ENCODE measurements at places on chromosomes 16 and 17.

DNA sequence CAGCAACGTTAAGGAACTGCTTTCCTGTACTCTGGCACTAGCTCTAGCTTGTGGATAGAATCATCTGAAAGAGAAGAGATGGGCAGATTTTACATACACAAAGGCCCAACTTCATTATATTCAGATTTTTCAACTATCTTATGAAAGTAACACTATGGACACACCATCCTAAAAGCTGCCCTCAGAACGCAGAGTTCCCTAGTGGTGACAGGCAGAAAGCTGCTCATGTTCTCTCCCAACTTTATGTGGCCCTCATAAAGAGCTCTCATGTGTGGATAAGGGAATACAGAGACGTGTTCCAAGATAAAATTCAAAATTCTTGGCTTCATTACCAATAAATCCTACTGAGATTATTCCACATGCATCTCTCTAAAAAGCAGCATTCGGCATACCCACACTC is 1.5 kb downstream of the CFAP20 start:
- DNase-seq: no peak

- no peak for DNase-seq
These were observed 261.9 kb upstream of the FOXF1 start for GRCh38 chr16:86248310-86248905.

- DNase-seq: peak; percentile 14
These were observed 73.8 kb downstream of the XYLT1 start for GRCh38 chr16:17396762-17397498.

- DNase-seq: no peak
These were observed 320.9 kb upstream of the CDH5 start for GRCh38 chr16:66045626-66046025.

DNA sequence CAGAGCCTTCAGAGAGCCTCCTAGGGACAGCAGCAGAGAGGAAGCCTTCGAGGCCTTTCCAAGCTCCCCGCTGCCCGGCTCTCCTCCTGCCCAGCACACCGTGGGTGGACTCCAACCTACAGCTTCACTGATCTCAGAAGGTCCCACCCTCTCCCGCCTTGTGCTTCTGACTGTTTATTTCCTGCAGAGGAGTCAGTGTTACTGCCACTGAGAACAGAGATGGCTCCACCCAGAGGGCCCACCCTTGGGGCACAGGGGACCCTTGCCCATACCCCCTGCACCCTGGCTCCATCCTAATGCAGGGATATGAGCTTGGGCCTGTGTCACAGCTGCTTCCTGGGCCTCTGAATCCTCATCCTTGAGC is 52.8 kb upstream of the TOB1 start:
- DNase-seq: no peak

- no peak for DNase-seq
These were observed 296.0 kb downstream of the CEP112 start for GRCh38 chr17:65895969-65896368.

DNA sequence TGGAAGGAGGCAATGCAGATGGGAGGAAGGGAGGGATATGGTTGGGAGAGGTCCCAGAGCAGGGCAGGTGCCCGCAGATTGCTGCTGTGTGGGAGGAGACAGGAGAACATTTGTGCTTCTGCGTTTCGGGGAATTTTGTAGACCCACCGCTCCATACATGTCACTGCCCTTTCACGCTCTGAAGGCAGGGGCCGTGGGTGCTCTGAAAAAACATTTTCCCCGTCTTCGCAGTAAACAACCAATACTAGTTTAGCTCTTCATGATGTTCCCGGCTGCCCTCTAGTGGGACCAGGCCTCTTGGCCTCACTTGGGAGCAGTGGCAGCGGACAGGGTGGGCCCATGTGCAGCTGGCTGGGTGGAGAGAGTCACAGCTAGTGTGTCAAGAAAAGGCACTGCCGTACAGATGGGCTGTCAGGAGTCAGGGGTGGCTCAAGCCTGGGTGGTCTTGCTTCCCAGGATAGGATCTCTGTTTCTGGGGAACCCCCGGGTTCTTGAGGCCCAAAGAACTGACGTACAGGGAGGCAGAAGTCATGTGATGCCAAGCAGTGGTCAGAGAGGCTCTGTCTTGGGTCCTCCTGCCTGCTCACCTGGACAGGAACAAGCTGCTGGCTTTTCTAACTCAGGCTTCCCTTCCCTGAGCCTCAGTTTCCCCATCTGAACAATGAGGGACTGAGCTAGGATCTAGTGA is 46.5 kb upstream of the CPNE2 start:
- DNase-seq: no peak

DNA sequence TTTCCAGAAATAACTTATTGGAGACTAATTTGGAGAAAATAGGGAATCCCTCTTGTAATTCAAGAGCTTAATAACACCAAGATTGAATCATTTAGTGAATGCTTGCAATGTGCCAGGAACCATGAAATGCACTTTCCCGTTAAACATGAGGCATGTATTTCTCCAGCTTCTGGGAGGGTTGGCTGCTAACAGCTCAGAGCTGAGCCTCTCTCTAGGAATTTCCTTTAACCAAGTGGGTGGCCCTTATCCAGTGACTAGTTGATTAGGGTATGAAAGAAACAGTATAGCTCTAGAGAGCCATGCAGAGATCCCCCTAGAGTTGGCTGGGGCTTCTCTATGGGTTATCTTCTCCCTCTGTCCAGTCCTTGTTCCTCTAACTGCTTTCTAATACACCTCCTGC is 356.4 kb upstream of the GOT2 start:
- no peak for DNase-seq

DNA sequence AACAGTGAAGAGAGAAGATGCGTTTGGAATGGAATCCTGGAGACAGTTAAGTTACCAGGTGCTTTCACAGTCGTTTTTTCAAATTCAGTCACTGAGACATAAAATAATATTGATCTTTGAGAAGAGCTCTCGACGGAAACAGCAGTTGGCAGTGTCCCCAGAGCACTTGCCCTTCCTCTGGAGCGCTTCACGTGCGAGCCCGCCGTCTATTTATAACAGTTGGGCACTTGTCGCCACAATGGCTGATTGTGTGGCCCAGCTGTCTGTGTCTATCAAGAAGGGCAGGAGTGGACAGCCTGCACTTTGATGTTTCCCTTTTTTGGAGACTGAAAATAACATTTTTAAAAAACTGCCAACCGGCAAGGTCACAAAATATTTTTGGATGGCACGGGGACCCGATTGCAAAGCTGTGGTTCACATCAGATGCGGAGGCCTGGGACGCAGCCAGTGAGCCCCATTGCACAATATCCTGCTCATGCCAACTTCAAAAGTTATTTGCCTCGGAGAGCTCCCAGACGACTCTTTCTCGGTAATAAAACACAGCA is 62.9 kb downstream of the ADCY9 start:
- DNase-seq: no peak

- no peak for DNase-seq
These were observed at the start of gene MAPK7 for GRCh38 chr17:19378416-19379360. Gene MAPK7 (plus strand): TSS chr17:19378498. CDS start chr17:19378901, 403 bp downstream.

DNA sequence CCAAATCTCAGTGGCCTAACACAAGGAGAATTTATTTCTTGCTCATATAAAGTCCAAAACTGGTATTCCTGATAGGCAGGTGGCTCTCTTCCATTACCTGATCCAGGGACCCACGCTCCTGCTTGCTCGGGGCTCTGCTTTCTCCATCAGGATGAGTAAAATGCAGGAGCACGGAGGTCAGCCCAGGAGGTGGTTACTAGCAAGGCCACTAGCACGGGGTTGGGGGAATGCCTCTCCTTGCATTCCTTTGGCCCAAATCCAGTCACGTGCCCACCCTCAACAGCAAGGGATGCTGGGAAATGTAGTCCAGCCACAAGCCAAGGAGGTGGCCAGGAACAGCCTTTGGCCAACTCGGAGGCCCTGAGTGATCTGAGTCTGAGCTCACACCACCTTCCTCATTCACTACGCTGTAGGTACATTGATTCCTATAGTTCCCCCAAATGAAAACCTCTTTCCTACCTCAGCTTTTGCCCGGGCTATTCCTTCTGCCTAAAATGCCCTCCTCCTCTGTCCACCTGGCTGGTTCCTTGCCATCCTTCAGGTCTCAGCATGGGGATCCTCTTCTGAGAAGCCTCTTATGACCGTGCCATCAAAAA is 38.3 kb upstream of the HAPSTR1 start:
- DNase-seq: peak; percentile 33

DNA sequence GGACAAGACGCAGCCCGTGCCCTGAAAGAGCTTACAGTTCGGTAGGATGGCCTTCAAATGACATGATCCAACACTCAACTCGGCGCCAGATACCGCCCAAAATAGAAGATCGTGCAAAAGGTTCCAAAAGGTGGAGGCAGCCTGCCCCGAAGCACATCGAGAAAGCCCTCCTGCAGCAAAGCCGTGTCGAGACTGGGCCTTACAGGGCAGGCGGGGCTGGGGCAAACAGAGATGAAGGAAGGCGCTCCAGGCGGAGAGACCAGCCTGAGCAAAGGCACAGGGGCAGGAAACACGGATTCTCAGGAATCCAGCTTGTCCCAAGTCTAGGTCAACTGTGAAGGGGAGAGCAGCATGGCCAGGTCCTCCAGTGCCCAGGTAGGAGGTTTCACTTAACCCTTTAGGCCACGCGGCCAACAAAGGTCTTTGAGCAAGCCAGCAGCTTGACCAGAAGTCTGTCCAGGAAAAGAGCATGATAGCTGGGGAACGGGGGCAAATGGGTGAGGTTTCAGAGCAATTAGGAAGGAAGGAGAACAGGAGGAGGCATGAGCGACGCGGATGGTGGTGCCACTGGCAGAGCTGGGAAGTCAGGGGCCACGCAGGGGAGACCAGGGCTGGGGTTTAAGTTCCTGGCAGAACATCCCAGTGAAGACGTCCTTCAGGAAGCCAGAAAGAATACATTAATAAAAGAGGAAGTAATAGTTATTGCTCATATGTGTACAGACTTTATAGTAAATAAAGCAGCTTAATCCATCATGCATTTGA is 21.2 kb upstream of the EIF1 start:
- DNase-seq: no peak

DNA sequence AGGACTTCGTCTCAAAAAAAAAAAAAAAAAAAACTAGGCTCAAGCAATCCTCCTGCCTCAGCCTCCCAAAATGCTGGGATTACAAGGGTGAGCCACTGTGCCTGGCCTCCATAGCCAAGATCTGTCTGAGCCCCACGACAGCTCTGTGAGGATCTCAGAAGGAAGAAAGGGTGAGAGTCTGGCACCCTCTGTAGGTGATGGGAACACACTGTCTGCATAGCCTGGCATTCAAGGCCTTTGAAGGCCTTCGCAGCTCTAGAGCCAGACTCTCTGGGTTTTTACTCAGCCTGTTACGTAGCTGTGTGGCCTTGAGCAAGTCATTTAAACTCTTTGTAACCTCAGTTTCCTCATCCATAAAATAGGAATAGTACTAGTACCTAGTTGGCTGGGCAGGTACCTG is 6.3 kb upstream of the XPO6 start:
- peak; percentile 11 for DNase-seq

DNA sequence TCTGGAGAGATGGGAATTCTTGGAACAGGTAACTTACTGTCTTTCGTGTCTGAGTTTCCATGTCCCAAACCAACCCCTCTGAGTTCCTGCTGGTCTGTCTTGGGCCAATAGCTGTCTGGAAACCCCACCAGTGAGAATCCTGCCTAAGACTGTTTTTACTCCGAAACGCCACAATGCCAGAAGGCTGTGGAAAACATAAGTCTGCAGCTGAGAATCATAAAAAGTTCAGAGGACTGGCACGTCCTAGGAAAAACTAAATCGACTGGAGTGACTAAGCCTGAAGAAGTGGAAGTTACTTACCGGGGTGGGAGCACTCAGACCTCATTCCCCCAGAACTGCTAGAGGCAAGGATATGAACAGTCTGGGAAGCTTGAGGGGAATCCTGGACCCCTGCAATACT is 13.3 kb downstream of the LRRC75A start:
- DNase-seq: no peak

GRCh38 chr16:24463196-24463945 is 76.0 kb upstream of the RBBP6 start:
- DNase-seq: no peak

DNA sequence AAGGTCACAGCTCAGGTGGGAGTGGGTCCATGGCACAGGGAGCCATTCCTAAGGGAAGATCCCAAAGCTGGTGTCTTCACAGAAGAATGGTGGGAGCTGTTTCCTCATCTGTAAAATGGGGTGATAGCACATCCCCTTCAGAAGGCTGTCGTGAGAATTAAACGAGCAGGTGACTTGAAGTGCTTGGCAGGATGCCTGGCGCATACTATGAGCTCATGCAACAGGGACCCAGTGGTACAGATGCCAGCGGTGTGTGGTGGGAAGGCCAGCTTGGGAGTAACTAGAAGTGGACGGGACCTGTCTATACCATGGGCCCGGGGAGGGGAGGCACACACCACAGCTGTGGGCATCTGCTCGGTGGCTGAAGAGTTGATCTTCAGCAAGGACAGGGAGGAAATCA is 189.3 kb upstream of the TNRC6C start:
- no peak for DNase-seq

GRCh38 chr17:57724026-57724728 is 20.9 kb downstream of the CCDC182 start:
- DNase-seq: no peak

DNA sequence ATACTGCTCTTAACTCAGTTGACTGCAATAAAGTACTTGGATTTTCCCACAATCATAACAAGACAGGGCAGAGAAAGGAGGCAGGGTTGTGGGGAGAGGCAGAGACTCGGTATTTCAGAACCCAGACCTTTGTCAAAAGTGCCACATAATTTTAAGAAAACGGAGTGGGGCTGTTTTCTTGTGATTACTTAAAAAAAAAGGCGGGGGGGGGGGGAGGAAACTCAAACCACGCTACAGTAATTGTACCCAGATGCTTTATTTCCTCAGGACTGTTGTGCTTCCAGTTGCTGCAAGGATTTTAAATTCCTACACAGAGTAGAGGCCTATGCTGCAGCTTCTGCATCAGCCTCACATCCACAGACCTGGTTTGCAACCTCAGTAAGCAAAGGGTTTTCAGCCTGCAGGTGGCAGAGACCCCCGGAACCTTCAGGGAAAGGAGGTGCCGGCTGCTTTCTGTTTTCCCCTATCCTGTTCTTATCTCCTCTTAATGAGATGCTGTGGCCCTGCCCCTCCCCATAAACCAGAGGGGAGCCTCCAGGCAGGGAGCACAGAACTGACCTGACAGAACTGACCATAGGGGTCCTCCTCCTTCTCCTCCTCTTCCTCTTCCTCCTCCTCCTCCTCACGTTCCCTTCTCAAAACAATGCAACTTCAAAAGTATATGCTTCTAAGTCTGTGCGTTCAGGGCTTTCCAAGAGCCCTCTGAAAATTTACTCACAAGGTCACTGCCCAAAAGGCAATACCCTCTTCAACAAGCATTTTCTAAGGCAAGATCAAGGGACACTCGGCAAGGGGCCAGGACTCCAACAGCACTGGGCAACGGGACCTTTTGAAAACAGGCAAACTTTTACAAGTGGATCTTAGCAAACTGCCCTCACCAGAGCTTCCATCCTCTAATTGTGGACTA is 7.5 kb downstream of the AXIN2 start:
- DNase-seq: no peak

DNA sequence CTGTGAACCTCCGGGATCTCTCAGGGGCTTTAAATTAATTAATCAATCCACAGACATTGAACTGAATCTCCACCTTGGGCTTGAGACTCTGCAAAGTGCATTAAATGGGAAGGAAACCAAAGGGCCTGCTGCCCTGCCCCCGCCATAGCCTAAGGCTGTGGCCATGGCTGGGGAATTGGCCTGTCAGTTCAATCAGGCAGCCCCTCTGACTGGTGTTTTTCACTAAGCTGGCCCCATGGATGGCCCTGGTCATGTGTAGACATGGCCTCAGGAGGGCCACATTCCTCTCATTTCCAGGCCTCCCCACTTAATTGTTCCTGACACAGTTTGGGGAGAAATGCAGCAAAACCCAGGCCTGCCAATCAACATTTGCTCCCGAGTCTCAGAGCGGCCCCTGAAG is 499.8 kb downstream of the WWOX start:
- DNase-seq: no peak

All from DMS 273 treated with DMSO at 0.1 percent for 48 hours (cell line).